Right lung (tissue), 10 donors: ENCODE measurements at places on chromosomes 11 and 22. TPM values are rescaled to one million over a fixed set of nuclear protein-coding genes. Genes with fewer than 3 reads are reported as not detected.
A peak's percentile ranks its signal among the peaks of the same experiment; 100 is the strongest.

The RFPL3 gene
- polyA plus RNA-seq, result not detected

DNA sequence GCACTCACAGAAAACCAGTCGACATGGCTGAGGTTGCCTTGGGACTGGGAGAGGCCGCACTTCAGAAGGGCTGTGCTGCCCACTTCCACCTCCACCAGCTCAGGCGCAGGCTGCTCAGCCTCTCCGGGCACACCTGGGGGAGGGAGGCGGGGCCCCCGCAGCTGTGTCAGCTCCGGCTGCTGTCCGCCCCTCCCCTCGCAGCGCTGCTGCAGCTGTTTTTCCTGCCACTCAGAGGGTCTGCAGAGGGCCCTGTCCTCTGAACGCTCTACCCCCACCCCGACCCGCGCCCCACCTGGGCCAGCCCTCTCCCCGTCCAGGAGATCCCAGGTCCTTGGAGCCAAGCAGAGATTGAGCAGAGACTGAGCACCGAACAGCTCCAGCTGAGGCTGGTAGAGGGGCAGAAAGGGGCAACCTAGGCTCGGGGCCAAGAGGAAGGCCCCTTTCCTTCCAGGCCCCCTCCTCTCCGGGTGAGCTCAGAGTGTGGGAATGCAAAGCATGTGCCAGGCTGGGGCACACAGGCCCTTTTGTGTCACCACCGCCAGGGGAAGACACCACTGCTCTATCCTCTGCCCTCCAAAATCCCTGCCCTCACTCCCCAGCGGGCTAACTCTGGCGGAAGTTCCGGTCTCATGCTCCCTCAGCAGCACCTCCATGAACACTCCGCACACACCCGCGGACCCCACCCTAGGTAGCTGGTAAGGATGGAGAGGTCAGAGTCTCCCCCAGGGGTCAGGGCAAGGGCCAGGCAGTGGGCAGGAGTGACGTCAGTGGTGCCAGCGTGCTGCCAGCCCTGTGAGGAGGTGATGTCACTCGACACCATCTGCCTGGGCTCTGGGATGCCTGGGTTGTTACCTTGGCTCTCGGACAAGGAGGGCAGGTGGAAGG is 1.6 kb downstream of the MCAM start:
- DNase-seq, result no peak

- no peak for DNase-seq
Measured at GRCh38 chr11:14184028-14184940, 174.7 kb downstream of the RRAS2 start.

- DNase-seq, result peak; percentile 86
Measured at GRCh38 chr22:35257321-35258190, at the start of gene HMGXB4. TSS of gene HMGXB4 (plus strand) at chr22:35257493. CDS start at chr22:35262391, 4,898 bp downstream.

The TSGA10IP gene
- 0.60 TPM for polyA plus RNA-seq

DNA sequence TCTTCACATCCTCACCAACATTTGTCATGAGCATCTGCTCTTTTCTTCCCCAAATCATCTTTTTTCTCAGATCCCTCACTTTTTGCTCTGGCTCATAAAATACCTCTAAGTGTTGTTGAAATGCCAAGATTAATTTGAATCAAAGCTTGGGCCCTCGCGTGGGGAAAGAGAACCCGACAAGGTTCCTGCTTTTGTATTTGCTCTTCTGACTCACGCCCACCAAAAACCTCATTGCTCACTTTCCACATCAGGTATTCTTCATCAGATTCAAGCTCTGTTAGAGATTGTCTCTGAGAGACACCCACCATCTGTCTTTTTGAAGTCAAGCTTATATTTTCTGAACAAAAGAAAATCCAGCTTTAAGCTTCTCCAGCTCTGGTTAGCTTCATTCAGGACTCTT is 52.9 kb upstream of the FBXO3 start:
- DNase-seq, result no peak

- peak; percentile 36 for DNase-seq
Measured at GRCh38 chr11:74650498-74650897, 58.1 kb downstream of the POLD3 start.
